Activated T-helper 1 cell treated with anti-CD3 and anti-CD28 coated beads, Interleukin-12 subunit alpha, Interleukin-12 subunit beta, Interleukin-2, Interleukin-4 antibody, amounts not matched to agents 30 ng/mL and 10 ng/mL and 1 ng/mL, durations not matched to agents 14 hours and 24 hours and 36 hours (primary cell): ENCODE measurements at places on chromosomes 6 and 20. TPM values are rescaled to one million over a fixed set of nuclear protein-coding genes. Genes with fewer than 3 reads are reported as not detected.

The BEND6 gene
- total RNA-seq: 0.07 TPM in 1 of 2 replicates, not detected in the other

The NTSR1 gene
- total RNA-seq: not detected in 2 replicates

The SMPD2 gene
- total RNA-seq: 18.5 and 19.1 TPM in 2 replicates

The MPIG6B gene
- total RNA-seq: not detected in 2 replicates

The LAMP5 gene
- total RNA-seq: not detected in 2 replicates

The THBD gene
- not detected in 2 replicates for total RNA-seq

The PGC gene
- 0.60 TPM in 1 of 2 replicates, not detected in the other for total RNA-seq

The TP53TG5 gene
- total RNA-seq: 0.07 and 0.08 TPM in 2 replicates

DNA sequence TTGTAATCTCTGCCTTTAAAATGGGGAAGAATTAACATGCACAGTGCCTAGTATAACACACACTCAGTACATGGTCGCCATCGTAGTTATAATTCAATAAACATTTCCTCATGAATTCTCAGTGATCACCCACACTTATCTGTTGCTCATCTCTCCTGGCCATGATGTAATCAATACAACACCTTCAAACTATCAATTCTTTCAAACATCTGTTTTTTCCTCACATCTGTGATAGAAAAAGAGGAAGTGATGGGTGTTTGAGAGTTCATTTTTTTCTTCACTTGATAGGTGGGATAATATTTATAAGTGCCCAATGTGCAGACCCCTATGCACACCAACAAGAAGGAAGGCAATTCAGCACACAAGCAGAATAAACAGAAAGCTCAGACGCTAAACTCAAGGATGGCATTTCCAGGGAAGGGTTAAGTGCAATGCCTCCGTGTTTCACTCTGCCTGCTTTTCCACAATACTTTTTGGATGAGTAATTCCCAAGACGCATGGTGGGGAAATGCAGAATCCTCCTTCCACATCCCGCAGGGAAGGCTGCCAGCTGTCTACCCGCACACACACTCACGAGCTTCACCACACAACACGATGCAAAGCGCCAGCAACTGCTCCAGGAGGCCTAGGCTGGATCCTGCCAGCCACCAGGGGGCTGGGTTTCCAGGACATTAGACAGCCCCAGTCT, 100.3 kb downstream of the GMPR start:
- no peak for DNase-seq

GRCh38 chr6:169340395-169340794, 86.7 kb upstream of the THBS2 start:
- no peak for DNase-seq

GRCh38 chr6:148416330-148416965, 73.8 kb downstream of the SASH1 start:
- DNase-seq: no peak

- no peak for DNase-seq
These were observed 11.3 kb upstream of the ZNF451 start for GRCh38 chr6:57078531-57079207.

DNA sequence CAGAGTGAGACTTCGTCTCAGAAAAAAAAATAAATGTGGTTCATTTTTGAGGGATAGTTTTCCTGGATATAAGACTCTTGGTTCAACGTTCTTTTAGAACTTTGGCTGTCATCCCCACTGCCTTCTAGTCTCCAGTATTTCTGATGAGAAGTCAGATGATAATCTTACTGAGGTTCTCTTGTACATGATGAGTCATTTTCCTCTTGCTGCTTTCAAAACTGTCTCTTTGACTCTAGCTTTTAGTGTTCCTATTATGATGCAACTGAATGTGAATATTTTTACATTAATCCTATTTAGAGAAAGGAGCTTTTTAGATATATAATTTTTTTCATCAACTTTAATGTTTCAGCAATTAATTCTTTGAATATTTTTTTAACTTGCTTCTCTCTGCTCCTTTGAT, 46.0 kb upstream of the OR14J1 start:
- no peak for DNase-seq

DNA sequence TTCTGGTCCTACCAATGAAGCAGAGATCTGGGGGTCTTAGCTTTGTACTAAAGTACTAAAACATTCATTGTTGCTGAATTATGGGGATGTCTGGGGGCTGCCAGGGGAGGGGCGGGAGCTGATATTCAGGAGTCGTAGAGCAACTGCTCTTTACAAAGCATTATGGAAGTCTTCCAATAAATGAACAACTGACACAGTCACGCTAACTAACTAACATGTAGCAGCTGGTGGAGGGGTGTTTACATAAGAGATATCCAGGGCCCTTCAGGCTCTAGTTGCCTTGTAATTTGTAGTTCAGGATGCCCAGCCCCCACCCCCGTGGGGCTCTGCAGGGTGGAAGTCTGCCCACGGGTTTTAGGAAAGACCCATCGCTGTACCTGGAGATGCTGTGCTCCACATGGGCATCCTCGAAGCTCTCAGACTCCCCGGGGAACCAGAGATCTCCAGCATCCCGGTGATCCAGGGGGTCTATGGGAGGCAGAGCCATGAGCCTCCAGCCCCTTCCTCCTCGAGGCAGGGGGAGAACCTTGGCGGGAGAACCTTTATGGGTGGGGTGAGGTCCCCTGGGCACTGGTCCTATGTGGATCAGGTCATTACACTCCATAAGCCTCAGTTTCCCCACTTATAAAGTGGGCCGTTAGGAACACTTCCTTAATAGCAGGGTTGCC, 3.4 kb downstream of the TREM2 start:
- DNase-seq: no peak

- DNase-seq: no peak
These were observed 41.9 kb downstream of the TTI1 start for GRCh38 chr20:37991157-37991866.

- no peak for DNase-seq
These were observed 68.2 kb downstream of the RFPL4B start for GRCh38 chr6:112415366-112415765.

GRCh38 chr6:143062551-143062950, 1.9 kb downstream of the AIG1 start:
- DNase-seq: no peak

- DNase-seq: peak; percentile 34
These were observed 1.7 kb downstream of the KCNK15 start for GRCh38 chr20:44747166-44748004.

DNA sequence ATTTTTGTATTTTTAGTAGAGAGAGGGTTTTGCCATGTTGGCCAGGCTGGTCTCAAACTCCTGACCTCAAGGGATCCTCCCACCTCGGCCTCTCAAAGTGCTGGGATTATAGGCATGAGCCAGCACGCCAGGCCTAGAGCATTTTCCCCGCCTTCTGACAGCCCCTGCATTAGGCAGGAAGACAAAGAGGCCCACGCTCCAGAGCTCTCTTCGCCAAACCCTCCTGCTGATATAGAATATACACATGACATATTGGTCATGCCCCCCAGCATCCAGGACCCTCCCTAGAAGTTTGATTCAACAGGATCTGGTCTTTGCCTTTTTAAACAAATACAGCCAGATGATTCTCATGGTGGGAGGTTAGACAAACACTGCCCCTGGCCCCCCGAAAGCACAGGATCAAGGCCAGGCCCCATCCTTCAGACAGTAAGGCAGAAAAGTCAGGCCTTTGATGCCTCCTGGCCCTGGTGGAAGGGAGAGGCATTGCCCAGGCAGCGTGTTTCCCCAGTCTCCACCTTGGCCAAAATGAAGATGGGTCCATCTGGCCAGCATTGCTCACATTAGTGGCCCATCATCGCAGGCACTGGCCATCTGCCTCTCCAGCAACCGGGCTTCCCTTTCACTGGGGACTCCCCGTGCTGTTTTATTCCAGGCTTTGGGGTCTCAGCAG, 4.4 kb downstream of the SULF2 start:
- no peak for DNase-seq
